Stimulated activated CD4-positive, alpha-beta T cell treated with anti-CD3 and anti-CD28 coated beads, Interleukin-1b, Interleukin-23, amount 100 ng/mL, for 24 hours (primary cell): ENCODE measurements at places on chromosomes 11 and 22.

- no peak for DNase-seq
These were observed 74.6 kb downstream of the TENM4 start for GRCh38 chr11:79366218-79366617.

DNA sequence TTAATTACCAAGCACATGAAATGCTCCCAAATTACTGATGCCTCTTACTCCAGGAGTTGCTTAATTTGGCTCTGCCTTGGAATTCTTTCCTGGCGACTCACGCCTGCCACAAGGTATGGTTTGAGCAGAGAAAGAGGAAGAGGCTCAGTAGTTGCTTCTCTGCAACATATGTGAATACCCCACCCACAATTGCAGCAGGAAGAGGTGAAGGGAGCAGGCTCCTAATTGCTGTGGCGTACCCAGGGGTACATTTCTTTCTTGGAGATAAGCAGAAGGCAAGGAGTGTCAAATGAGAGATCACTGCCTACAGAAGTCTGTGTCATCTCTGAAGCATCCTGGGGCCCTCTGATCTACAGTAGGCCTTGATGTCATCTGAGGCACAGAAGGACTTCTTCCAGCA lies 10.6 kb upstream of the NNMT start:
- DNase-seq, result no peak

- DNase-seq, result no peak
These were observed 4.0 kb downstream of the TSPAN18 start for GRCh38 chr11:44730775-44731174.

GRCh38 chr11:96008161-96008720 lies 84.3 kb upstream of the MTMR2 start:
- DNase-seq, result no peak

DNA sequence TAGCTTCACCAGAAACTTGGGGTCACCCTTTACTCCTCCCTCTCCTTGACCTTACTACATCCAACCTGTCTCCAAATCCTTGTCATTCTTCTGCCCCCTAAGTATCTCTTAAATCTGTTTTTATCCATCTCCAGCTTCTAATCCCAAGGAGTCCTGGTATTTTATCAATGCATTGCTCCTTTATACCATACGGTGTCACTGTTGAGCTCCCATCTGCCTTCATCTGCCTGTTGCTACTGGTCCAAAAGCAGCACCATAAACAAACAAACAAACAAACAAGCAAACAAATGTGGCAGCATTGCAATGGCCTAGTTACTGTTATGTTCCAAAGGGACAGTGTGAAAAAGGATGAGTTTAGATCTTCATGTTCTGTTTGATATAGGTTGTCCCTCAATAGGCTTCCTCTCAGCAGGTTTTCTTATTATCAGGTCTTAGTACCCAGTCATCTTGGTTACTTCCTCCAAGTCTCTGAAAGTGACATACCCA lies 34.2 kb downstream of the DNHD1 start:
- no peak for DNase-seq

DNA sequence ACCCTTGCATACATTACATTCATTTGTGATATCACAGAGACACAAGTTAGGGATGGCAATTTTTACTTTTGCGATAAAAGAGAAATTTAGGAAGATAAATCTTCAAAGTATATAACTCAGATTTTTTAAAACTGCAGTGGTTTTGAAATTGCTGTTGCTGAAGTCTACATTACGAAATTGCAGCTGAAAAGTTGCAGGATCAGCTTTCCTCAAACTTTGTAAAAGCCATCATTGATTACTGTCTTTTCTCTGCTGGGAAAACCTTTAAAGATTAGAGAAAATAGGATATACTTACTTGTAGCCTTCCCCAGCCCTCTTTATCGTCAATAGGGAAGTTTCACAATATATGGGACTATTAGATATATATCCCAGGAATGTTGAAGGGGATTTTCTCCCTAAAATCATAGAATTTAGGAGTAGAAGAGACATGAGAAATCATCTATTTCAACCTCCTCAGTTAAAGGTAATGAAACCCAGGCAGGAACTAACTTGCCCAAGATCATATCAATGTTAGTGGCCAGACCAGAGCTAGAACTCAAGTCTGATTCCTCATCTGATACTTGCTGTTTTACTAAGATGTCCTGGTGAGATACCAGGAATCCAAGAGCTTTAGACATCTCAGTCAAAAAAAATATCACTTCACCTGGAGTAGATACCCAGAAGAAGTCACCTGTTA lies 10.4 kb upstream of the AGBL2 start:
- no peak for DNase-seq

GRCh38 chr11:72758690-72759389 lies 6.6 kb upstream of the ARAP1 start:
- no peak for DNase-seq

- DNase-seq, result peak; percentile 99
These were observed at the start of gene CRY2 for GRCh38 chr11:45846974-45847910. CRY2 (plus strand) TSS chr11:45847475; CDS start chr11:45847491, 16 bp downstream.

- no peak for DNase-seq
These were observed 69.4 kb upstream of the API5 start for GRCh38 chr11:43242401-43242800.

DNA sequence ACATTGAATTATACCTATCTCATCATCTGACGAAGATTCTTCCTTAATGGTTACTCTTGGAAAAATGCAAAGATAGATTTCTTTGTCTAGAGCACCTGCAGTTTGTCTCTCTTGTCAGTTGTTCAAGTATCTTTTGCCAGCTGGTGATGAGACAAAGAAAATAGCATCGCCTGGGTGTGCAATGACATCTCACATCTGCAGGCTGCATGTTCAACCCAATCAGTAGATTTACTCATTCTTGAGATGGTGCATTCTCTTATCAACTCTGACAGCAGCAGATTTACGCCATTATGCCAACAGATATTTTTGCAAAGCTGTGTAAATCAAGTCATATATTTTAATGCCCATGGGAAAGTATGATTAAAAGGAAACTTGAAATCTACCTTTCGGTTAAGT lies 164.6 kb upstream of the PDGFD start:
- no peak for DNase-seq
